ENCODE measurements at places on chromosomes 11 and 22. TPM values are rescaled to one million over a fixed set of nuclear protein-coding genes. Genes with fewer than 3 reads are reported as not detected.

DNA sequence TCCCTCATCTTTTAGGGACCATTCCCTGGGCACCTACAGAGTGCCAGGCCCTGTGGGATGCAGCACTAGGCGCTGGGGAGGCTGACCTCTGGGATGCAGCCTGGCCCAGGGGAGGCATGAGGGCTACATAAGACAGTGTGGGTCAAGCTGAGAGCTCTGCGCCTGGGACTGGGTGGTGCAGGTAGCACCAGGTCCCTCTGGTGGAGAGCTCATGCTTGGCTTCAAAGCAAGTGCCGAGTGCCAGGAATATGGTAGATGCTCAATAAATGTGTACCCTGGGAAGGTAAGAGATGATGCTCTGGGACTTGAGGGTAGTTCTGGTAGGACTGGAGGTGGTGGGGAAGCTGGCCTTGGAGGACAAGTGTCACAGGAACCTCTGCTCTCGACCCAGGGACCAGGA is 2.0 kb upstream of the MPPED1 start:
- DNase-seq: no peak

GRCh38 chr22:37497062-37497599 is 10.9 kb upstream of the MFNG start:
- DNase-seq: no peak

GRCh38 chr11:7596975-7597391 is 76.3 kb downstream of the CYB5R2 start:
- no peak for DNase-seq

GRCh38 chr11:20712912-20713311 is 43.5 kb downstream of the NELL1 start:
- DNase-seq: no peak

DNA sequence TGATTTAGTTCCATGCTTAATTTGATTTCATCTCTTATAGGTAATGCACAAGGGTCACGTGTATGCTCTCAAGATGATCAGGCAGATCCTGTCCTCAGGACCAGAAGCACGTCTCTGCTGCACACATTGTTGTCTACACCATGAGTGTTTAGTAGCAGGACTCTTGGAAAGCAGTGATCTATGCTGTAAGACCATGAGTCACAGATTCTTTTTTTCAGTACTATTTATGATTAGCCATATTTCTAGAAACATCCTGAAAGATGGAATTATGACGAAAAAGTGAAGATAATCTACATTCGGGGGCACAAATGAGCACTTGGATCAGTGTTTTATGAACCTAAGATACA is 29.6 kb downstream of the ZBED4 start:
- DNase-seq: no peak

DNA sequence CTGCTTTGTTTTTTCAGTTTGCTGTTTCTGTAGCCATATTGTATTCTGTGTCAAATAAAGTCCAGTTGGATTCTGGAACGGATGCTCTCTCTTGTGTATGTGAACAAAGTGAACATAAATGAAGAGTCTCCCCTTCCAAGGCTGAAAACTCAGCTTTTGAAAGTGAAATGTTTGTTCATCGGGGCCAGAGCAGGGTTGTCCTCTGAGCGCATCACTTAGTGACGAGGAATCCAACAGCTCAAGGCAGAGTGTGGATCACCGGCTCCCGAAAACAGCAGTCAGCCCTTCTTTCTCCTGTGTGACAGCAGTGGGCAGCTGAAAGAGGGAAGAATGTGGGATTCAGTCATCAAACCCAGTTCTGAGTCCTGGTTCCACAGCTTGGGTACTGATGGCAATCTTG is 21.4 kb downstream of the RBX1 start:
- DNase-seq: no peak

GRCh38 chr22:41500303-41500702 is 31.4 kb downstream of the ACO2 start:
- DNase-seq: no peak

DNA sequence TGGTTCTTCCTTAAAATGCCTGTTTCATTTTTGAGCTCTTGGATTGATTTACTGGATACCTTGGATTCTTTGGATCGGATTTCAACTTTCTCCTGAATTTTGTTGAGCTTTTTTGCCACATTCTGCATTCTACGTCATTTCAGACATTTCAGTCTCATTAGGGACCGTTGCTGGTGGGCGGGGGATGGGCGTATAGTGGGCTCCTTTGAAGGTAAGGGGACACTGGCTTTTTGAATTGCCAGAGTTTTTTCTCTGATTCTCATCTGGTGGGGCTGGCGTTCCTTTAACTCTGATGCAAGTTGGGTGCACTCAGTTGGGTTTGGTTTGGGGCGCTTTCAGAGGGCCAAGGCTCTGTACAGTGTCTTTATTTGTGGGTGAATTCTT is 216.5 kb downstream of the DYNC2H1 start:
- no peak for DNase-seq

GRCh38 chr11:39569789-39570188 is 1889.7 kb downstream of the LRRC4C start:
- no peak for DNase-seq

- no peak for DNase-seq
Measured at GRCh38 chr11:125930076-125930450, 15.8 kb upstream of the VSIG10L2 start.

Gene APOL4
- total RNA-seq: 4.3 TPM

Gene FOLH1
- 1.7 TPM for total RNA-seq

Gene XKR3
- 4.9 TPM for total RNA-seq

Gene OR51A7
- total RNA-seq: 0.24 TPM

Gene BTBD18
- 3.1 TPM for total RNA-seq

Gene ENTHD1
- total RNA-seq: 12.0 TPM

Gene COPB1
- 83.5 TPM for total RNA-seq

Gene P4HA3
- 4.8 TPM for total RNA-seq

Data from testis (tissue), 5 donors.